Neural progenitor cell (in vitro differentiated cells): ENCODE measurements at places on chromosomes 7 and 10.

DNA sequence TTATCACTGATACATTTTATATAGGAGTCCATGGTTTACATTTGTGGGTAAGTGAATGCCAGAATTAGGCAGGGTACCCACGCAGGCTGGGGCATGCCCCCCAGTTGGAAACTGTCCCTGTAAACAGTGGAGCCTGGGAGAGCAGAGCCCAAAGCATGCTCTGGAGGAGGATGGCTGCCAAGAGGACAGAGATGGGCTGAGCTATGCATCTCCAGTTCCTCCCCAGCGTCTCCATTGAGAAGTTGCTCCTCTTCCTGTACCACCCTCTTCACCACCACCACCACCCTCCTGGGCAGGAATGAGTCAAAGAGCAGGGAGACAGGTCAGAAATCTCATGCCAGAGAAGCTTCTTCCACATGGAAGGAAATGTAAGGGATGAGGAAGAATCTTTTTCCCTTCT, 67.7 kb upstream of the KMT2E start:
- DNase-seq: no peak

DNA sequence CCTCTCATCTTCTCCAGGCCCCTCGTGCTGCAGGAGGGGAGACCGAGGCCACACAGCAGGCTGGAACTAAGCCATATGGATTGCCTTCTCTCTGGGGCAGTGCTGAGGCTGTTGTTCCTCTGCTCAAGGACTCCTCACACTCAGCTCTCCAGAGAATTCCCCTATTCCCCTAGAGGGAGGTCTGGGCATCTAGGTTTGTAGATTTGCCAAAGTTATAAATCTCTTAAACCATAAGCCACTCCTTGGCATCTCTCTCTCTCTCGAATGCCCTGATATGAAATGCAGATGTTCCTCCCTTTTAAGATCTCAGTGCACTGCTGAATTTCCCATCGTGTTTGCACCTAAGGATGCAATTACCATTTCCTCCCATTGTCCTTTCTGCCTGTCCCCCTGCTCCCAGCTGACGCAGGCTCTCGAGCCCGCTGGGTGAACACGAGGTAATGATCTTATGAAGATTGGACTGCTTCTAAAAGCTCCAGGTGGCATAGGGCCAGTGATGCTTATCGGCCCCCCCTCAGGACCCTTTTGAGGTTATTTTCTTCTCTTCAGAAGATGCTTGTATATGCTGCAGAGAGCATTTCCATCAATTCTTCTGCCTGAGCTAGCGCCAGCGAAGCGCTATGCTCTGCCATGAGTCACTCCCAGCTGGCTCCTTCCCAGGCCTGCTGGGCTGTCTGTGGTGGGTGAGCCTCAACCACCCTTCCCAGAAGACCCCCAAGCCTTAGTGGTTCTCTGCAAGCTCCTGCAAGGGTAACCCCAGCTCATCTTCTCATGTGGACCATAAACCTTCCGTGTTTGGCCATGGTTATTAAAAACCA, 41.6 kb upstream of the AQP1 start:
- no peak for DNase-seq

DNA sequence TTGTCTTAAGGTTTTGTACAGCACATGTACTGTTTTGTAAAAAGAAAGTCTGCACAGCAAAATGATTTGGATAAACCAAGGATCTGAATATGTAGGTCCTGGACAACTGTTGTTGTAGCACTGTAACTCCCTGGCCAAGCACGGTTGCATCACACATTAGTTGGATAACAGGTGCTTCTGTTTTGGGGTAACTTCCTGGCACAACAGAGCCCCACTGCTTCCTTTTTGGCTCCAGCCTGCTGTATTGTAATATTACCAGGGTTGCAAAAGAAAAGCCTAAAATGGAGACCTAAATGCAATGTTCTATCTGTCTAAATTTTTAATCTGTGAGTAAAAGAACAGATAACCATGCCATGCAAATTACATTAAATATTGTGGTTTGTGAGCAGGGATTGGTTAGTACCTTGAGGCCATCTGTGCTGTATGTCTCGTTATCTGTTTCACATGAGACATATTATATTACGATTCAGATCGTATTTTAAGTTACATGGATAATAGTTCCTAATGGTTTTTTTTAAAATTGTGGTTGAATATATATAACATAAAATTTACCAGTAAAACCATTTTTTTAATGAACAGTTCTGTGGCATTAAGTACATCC, 27.5 kb upstream of the WAC start:
- DNase-seq: no peak

DNA sequence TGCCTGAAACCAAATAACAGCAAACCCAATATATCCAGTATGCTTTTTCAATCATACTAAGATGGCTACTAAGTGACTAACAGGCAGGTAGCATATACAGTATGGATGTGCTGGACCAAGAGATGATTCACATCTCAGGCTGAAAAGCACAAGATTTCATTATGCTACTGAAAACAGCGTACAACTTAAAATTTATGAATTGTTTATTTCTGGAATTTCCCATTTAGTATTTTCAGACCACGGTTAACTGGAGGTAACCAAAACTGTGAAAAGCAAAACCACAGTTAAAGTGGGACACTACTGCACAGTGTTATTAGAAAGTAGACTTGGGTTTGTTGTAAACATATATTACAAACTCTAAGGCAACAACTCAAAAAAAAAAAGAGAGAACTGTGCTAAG, 91.5 kb downstream of the KMT2C start:
- DNase-seq: no peak

DNA sequence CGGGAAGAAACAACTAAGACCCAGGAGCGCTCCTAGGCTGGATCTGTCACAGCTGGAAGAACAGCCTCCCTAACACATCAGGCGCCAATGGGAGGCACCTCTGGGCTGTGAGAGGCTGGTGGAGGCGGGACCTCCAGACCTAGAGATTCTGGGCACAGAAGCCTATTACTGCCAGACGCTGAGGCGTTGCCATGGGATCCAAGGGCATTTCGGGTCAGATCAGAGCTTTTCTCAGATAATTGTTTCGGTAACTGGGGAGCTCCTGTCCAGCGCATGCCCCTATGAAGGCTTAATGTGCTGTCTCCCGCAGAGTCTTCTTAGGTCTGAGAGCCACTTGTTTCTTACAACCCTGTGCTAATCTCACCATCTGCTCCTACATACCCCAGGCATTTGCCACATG, 339.2 kb downstream of the ZNF716 start:
- DNase-seq: no peak

GRCh38 chr7:111113263-111114017, 22.5 kb downstream of the LRRN3 start:
- no peak for DNase-seq

DNA sequence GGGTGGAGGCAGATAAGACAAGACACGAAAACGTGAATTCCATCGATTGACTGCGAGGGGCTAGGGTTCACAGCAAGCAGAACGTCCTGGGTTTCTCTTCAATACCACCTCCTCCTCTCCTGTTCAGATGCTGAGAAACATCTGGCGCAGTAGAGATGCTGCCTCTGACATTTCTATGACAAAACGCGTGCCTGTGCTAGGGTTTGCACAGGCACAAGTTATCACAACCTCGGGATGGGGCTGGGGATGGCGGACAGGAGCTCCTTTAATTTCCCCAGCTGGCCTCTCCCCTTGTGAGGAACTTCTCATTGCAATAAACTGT, 99.8 kb upstream of the SVIL start:
- DNase-seq: no peak

GRCh38 chr7:123752534-123752933, 3.7 kb upstream of the WASL start:
- no peak for DNase-seq
